ENCODE measurements at places on chromosomes 13 and 19.

DNA sequence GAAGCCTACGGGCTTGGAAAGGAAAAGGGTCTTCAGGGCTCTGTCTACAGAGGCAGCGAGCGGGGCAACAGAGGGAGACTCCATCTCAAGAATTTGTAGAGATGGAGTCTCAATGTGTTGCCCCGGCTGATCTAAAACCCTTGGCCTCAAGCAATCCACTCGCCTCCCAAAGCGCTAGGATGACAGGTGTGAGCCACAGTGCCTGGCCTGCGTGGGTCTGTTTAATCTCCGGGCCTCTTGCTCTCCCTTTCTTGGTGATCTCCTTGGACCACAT is 8.1 kb downstream of the RPS9 start:
- no peak for DNase-seq

DNA sequence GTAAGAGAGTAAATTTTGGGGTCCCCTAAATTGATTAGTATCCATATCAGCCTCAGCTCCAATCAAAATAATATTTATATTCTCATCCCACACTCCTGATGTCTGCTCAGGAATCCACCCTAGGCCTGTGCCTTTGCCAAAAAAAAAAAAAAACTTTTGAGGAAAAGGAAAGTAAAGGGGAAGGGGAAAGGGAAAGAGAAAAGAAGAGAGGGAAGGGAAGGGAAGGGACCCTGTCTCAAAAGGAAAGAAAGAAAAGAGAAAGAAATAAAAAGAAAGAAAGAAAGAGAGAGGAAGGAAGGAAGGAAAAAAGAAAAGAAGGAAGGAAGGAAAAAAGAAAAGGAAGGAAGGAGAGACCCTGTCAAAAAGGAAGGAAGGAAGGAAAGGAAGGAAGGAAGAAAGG is 91.8 kb upstream of the CACNA1A start:
- DNase-seq: no peak

- peak; percentile 43 for DNase-seq
Measured at GRCh38 chr13:95644601-95645052, at the start of gene DZIP1. Gene DZIP1 (minus strand): TSS chr13:95644706. CDS start chr13:95642029, 2,677 bp downstream.

DNA sequence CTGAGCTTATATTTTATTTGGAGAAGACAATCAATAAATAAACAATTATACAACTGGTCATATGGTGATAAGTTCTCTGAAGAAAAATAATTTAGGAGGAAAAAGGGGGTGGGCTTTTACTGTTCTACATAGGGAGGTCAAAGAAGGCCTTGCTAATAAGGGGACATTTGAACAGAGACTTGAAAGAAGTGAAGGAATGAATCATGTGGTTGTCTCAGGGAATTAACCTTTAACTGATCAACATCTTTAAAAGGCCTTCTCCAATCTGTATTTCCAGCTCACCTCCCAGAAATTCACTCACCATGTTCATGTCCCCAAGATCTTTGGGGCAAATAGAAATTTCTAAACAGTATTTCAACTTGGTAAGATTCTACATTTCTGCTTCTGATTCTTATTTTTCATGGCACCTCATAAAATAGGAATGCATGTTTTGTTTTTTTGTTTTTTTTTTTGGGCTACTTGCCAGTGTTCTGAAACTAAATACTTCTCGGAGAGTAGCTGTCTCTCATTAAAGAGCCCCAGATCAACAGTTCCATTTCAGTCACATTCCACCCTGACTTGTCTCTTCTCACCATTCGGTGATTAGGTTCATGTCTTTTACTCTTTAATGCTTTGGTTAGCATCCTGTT is 19.2 kb upstream of the LPAR6 start:
- no peak for DNase-seq

- DNase-seq: no peak
Measured at GRCh38 chr13:29479716-29480492, 115.6 kb downstream of the SLC7A1 start.

GRCh38 chr19:27843861-27844260 is 1369.1 kb downstream of the UQCRFS1 start:
- no peak for DNase-seq

GRCh38 chr19:40608240-40608621 is 7.1 kb downstream of the LTBP4 start:
- DNase-seq: no peak

- no peak for DNase-seq
Measured at GRCh38 chr13:19069684-19070397, 111.8 kb downstream of the TUBA3C start.

DNA sequence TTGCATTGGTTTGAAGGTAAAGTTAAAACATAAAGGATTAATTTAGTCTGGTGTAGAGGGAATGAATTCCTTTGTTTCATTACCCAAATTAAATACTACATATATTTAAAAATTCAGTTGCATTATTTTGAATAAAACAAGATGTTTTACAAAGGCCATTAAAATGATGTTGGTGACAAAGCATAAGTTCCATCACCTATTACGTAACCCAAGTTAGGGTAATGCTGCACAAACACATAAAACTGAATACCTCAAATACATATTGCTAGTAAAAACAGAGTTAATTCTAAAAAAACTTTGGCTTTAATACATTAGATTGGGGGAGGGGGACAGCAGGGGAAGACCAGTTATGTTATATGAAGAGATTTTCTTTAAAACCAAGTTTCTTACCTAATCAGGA is 80.3 kb downstream of the SERP2 start:
- DNase-seq: no peak

GRCh38 chr19:8416796-8417195 is 3.7 kb downstream of the MARCHF2 start:
- no peak for DNase-seq

DNA sequence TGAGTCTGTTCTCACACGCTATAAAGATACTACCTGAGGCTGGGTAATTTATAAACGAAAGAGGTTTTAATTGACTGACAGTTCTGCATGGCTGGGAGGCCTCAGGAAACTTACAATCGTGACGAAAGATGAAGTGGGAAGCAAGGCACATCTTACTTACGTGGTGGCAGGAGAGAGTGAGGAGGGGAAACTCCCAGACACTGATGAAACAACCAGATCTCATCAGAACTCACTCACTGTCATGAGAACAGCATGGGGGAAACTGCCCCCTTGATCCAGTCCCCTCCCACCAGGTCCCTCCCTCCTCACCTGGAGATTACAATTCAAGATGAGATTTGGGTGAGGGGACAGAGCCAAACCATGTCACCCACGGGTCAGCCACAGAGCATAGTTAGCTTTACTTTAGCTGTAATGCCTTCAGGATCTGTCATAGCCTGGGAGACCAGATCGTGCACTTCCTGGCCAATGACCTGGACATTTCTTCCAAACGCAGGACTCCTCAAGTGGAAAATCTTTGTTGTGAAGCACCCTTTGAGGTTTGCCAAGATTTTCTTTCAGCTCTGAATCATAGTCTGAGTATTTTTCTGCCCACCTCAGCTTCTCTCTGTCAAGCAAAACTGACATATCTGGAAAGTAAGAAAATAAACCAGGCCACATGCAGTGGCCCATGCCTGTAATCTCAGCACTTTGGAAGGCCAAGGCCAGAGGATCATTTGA is 25.2 kb upstream of the HIF3A start:
- no peak for DNase-seq

- no peak for DNase-seq
Measured at GRCh38 chr13:30799356-30799824, 64.0 kb downstream of the ALOX5AP start.

GRCh38 chr13:98233127-98233526 is 56.1 kb upstream of the RNF113B start:
- no peak for DNase-seq

GRCh38 chr13:30065181-30065580 is 214.8 kb upstream of the UBL3 start:
- DNase-seq: no peak

DNA sequence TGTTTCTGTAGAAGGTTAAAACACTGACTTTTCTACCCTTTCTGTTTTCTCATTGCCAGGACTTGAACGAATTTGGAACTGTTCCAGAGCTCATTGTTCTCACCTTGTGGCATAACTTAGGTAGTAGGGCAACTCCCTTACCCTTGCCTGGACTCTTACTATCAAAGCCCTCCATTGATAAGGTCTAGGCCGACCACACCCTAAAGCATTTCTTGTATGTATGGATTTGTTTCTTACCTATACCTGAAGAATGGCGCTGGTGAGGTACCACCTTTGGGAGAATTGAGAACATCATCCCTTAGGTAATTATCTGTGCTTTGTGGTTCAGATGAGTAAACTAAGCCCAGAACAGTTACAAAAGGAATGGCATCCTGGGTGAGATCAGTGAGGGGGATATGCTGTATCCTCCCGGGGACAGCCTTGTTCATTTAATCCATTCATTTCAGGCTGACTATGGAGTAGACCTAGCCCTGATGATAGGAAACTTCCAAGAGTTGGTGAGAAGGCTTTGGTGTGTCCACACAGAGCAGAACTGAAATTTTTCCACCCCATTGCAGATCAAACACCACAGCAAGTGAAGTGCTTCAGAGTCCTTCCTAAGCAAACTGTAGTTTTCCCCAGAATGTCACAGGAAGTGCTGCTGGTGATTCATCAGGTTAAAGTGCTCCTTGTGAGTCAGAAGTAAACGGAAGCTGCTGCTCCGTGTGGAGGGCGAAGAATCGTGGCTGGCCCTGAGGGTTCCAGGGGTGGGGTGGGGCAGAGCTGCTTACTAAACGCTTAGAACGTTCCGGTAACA is 113.0 kb downstream of the TEX26 start:
- peak; percentile 74 for DNase-seq
